ENCODE measurements at places on chromosomes 1 and 21.

- DNase-seq, result no peak
Observed at GRCh38 chr21:15353546-15353945, 288.7 kb upstream of the NRIP1 start.

DNA sequence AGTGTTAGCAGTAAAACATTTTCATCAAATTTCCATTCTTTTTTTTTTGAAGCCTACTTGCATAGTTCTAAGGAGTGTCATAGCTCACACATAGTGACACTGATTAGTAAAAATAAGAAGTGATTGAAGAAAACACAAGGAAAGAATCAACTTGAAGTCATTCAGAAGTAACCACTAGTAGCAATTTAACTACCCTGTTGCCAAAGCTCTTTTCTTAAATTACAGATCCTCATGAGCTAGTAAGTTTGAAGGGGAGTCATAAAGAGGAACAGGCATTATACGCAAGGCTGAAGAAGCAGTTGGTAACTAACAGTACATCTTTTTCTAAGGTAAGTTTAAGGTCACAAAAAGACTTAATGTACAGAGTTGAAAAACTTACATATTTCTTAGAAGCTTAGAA, 332.2 kb downstream of the CHRM3 start:
- no peak for DNase-seq

DNA sequence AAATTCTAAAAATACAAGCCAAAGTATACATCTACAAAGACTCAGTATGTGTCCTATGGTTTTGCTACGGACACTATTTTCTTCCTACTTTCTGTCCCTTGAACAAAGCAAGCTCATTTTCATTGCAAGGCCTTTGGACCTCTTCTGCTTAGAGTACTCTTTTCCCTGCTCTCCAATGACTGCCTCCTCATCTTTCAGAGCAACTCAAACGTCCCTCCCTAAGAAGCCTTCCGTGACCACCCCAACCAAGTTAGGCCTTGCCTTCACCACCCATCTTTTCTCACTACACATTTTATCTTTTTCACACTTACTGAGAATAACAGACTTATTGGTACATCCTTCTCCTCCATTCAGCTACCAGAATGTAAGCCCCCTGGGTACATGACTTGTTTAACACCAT, 39.9 kb downstream of the ENAH start:
- peak; percentile 22 for DNase-seq

DNA sequence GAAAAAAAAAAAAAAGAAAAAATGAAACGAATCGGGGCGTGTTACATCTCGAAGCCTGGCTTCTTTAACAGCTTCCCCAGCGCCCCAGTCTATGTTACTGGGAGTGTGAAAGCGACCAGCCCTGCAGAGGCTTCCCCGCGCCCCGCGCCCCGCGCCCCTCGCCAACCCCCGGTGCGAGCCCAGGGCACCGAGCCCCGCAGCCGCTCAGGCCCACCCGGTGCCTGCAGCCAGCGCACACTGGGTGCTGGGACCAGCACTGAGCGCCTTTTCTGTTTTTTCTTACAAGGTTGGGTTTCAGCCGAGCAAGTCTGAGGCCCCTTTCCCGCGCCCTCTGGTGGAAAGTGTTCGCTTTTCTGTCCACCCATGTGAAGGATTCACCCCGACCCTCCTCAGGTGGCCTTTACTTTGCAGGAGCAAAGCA, 42.1 kb upstream of the ZNF496 start:
- peak; percentile 79 for DNase-seq

- DNase-seq, result no peak
Observed at GRCh38 chr1:224054012-224054411, 59.9 kb upstream of the FBXO28 start.

DNA sequence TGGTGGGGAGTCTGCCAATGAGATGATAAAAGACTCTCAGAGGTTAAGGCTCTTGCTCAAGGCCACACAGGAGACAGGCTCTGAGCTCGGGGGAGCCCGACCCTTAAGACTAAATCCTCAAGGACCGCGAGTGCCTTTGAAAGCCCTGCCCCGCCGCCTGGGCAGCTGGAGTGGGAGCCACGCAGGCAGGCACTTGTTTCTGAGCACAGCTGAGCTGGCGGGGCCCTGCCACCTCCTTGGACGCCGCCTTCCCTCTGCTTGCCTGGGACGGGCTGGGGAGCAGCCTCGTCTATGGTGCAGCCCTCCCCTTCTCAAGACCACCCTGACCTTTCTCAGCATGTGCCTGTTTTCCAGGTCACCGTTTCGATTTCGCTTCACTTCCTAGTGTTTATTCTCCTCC, 169.3 kb downstream of the CAMTA1 start:
- DNase-seq, result peak; percentile 66
